ENCODE measurements at places on chromosomes 5 and 9.

DNA sequence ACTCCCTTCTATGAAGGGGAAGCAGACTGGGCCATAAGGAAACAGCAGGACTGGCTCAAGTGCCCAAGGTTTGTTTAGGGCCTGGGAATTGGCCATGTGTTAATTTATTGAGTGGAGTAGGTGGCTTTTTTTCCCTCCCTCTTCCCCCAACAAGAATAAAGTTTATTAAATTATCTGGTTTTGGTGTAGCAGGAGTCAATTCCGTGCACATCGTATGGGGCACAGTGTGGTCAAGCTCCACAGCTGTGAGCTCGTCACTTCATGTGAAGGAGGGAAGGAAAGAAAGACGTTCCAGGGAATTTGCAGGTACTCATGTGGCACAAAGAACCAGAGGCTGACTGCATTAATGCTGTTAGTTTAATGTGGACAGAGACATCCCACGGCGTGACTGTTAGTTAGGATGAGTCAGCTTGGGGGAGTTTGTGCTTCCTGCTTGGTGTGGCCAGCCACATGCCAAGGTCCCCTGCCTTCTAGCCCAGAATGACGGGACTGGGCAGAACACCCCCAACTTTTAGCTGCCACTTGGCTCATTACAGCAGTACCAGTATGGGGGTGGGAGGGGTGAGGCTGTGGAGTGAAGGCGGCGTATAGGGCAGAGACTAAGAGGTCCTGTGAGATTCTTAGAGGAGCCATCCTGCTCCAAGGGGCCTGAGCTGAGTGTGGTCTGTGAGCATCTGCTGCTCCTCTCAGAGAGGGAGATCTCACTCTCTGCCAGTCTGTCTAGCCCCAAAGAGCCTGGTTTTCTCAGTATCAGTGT lies 33.2 kb downstream of the CSF1R start:
- no peak for DNase-seq

DNA sequence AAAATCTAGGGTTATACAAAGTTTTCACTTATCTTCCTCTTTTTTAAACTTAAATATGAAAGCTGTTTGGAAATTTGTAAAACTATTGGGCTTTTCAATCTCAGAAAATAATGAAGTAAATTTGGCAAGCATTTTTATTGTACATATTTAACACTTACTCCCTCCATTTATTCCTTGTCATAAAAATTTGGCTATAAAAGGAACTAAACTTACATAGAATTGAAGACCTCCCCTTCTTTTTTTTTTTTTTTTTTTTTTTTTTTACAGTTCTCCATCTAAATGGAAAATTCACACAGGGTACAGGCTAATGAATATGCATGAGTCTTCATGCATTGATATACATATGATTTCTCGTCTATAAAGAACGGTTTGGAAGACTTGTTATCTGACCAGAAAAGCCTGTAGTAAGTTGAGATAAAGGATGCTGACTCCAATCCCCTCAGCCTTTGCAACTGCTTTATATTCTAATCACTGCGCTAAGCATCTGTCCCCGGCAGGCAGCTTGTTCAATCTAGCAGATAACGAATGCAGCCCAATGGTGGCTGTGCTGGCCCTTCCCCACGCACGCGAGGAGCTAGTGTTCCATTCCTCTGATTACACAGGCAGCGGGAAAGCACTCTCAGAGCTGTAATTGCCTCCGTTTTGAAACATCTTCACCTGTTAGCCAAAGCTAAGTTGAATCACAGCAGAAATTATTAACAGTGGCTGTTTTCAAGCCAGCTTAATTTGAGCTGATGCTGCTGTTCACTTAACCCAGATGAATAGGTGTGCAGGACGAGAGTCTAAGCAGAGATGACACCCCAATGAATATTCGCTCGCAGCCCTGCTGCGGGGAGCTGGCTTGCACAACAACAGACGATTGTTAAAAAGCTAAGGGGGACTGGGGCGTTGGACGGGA lies 453.8 kb upstream of the ZNF608 start:
- no peak for DNase-seq

GRCh38 chr9:70044490-70045307 lies 1.1 kb downstream of the MAMDC2 start:
- DNase-seq, result no peak

DNA sequence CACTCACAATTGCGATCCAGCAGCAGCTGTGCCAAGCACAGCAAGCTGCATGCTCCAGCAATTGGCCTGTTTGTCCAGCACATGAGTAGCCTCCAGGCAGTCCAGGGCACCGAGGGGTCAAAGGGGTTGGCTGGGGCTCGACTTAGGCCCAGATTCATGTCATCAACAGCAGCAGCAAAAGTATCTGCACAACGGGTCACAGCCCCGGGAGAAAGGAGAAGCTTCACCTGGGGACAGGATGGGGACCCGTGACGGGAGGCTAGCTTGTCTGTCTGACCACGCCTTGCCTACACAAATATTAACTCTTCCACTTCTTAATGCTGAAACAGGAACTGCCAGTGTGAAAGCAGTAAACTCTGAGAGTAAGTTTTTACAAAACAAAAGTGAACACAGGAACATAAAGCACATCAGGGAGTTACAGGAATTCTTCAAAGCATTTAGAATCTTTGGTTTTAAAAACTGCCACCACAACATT lies 191.2 kb downstream of the PIK3R1 start:
- no peak for DNase-seq

GRCh38 chr9:85536076-85536475 lies 205.7 kb downstream of the AGTPBP1 start:
- DNase-seq, result no peak

GRCh38 chr9:114591849-114592248 lies 4.3 kb downstream of the ATP6V1G1 start:
- DNase-seq, result no peak

DNA sequence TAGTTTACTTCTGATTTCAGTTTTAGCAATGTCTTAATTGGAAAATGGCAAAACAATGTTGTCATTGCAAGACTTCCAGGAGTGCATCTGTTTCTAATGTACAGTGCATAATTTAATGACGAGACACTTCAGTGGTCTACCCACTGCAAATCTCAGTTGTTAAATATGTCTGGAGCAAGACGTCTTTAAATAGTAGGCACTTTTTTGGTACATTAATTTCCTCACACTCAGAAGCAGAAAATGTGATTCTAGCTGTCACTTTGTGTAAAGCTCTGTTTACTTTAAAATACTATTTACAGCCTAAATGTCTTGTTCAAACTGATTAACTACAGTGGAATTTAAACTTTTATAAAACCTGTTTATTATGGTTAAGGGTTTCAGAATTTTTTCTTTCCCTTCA lies 815.5 kb downstream of the TLE1 start:
- DNase-seq, result no peak

- DNase-seq, result peak; percentile 21
These were observed 71.8 kb downstream of the PRRT1B start for GRCh38 chr9:131616983-131617604.

DNA sequence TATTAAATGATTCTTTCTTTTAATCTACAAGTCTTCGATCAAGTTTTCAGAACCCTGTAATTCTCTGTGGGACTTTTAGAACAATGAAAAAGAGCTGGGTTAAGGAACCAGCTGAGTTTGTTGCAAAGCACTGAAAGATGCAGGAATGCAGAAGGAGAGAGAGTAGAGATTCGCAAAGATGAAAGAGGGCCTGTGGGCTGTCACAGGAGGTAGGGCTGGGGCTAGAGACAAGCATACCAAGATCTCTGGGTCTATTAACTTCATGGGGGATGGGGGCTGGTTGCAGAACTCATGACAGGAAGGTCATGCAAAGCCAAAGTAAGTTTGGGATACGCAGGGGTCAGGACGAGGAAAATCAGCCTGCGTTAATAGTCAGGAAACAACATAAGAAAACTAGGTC lies 81.8 kb downstream of the LURAP1L start:
- no peak for DNase-seq

- DNase-seq, result no peak
These were observed 437 bp upstream of the TRIM41 start for GRCh38 chr5:181222630-181223057.

DNA sequence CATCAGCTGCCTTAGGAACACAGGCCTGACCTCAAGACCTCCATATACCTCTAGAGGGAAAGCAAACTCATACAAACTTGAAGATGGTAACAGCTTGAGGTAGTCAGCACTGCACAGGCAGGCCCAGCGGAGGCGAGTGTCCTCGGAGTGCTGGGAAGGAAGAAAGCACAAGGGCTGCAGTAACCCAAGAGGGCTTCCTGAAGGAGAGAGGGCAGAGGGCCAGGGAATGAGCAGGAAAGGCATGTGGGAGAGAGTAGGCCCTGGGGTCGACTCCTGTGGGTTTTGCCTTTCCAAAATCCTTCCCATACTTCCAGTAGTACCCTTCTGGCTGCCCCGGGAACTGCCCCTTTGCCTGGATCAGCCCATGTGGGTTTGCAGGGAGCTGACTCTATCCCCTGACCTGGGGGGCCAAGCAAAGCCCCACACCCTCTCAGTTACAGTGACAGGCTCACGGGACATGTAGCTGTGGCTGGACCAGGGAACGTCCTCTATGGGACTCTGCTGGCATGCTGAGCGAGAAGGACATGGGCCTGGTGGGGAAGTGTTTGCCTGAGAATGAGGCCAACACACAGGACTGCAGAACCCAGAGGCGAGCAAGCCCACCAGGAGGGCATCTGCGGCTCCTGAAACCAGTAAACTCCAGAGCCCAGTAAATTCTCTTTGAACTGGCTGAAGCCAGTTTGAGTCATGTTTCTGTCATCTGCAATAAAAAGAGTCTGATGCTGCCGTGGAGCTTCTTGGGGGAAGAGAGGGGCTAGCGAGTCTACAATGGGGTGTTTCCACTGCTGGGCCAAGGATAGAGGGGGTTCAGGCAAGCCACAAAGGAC lies 64.1 kb downstream of the COL23A1 start:
- no peak for DNase-seq

GRCh38 chr9:124110307-124110915 lies 98.8 kb downstream of the LHX2 start:
- DNase-seq, result peak; percentile 33

- DNase-seq, result no peak
These were observed 222.8 kb upstream of the KLF4 start for GRCh38 chr9:107712390-107712789.

DNA sequence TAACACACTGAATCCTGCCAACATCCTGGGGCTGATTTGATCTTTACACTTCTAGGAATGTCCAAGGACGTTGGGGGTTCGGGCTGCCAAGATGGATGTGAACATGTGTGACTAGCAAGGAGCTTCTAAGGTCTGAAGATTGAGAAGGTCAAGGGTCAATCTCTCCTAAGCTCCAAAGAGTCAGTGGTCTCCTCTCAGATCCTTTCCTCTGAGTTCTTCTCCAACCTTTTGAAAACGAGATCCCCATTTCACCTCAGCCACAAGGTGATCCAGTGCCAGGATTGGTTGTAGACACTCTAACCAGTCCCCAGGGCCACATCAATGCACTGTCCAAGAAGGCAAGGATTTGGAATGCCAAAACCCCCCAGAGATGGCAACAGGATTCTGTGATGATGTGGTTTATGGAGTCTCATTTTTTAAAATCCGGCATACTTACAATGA lies 266.8 kb downstream of the NDUFS4 start:
- no peak for DNase-seq

DNA sequence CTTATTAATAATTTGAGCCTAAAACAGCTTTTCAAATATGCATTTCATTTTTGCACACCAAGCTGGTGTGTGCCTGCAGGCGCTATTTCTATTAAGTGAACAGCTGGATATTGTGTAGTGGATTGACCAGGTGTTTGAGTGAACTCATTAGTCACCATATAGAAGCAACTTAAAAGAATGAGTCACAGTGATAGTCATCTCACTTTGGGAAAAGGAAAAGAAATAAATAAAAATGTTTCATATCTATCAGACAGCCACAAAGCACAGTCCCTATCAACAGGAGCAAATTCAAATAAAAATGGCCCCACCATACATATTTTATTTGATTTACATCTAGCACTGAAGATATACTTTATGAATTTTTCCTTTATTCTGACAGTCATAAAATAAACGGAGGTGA lies 456.5 kb upstream of the CDH9 start:
- no peak for DNase-seq

DNA sequence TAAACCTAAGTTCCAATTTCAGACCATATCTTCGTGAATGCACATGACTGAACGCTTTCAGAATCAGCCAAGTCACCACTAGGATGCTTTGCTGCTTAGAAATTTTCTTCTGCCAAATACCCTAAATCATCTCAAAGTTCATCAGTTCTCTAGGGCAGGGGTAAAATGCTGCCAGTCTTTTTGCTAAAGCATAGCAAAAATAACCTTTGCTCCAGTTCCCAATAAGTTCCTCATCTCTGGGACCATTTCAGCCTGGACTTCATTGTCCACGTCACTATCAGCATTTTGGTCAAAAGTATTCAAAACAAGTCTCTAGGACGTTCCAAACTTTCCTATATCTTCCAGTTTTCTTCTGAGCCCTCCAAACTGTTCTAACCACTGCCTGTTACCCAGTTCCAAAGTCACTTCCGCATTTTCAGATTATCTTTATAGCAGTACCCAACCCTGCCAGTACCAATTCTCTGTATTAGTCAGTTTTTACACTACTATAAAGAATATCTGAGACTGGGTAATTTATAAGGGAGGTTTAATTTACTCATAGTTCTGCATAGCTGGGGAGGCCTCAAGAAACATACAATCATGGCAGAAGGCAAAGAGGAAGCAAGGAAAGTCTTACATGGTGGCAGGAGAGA lies 74.8 kb downstream of the NR3C1 start:
- DNase-seq, result no peak

- no peak for DNase-seq
These were observed 66.1 kb downstream of the KLHL3 start for GRCh38 chr5:137669811-137670210.

- DNase-seq, result no peak
These were observed 71.2 kb upstream of the GNA14 start for GRCh38 chr9:77719321-77719720.

DNA sequence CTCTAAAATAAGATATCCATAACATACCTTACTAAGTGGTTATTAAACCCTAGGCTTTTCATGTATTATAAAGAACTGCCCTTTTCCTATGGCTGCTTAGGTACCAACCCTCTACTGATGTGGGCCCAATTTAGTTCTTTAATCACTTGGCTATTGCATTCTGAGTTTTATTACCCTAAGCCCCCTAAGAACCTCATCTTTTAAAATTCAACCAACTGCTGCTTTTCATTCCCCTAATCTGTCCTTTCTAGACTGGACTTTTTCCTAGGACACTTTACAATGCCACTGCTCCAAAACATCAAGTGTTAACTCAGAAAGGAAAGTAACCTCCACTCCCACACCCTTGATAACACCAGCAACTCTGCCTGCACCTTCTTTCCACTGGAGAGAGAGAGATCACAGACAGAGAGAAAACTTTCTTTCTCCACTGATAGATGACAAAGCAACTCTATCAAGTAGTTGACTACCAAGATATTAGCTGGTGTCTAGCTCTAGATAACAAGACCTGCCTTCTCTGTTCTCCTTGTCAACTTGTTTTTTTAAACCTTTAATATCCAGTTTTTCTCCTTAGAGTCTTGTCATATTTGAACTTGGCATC lies 27.3 kb downstream of the ELL2 start:
- DNase-seq, result no peak
